Stimulated activated CD4-positive, alpha-beta T cell treated with anti-CD3 and anti-CD28 coated beads, Interleukin-1b, Interleukin-23, amount 100 ng/mL, for 1 hour (primary cell): ENCODE measurements at places on chromosomes 12 and 14.

- no peak for DNase-seq
Measured at GRCh38 chr12:5691943-5692342, 253.1 kb downstream of the ANO2 start.

DNA sequence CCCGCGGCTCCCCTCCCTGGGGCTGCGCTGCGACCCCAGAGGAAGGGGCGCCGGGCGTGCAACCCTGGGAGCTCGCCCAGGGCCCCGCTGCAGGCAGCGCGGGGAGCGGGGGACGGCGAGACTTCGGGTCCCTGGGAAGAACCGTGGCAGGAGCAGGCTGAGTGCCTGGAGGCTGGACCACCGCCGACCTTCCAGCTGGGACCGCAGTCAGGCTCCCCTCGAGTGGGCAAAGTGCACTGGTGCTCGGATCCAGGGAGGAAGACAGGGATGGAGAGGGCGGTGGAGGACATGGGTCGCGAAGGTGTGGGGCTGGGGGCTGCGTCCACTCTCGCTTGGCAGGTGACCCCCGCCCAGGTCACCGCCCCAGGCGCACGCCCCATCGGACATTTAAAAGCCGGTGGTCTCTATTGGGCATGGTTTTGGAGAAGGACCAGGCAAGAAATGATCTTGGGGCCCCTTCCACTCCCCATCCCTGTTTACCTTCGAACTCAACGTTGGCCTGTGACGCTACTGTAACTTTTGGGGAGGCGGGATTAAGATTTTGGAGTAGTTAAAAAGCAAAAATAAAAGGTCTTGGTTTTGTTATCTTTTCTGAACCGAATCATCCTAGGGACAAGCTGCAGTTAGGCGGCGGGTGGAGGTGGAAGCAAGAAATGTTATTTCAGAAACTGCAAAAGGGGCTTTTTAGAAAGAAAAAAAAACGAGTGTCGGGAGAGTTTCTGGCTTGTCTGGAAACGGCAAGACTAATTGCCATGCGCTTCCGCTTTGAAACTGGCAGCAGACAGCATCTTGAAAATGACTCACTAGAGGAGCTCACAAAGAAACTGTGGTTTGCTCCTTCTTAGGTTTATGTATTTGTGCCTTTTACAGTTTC is 1.0 kb downstream of the ELK3 start:
- DNase-seq: peak; percentile 39

GRCh38 chr14:100404419-100404818 is 81.3 kb downstream of the SLC25A47 start:
- DNase-seq: no peak

GRCh38 chr12:123713823-123714585 is 1.9 kb downstream of the ATP6V0A2 start:
- no peak for DNase-seq

DNA sequence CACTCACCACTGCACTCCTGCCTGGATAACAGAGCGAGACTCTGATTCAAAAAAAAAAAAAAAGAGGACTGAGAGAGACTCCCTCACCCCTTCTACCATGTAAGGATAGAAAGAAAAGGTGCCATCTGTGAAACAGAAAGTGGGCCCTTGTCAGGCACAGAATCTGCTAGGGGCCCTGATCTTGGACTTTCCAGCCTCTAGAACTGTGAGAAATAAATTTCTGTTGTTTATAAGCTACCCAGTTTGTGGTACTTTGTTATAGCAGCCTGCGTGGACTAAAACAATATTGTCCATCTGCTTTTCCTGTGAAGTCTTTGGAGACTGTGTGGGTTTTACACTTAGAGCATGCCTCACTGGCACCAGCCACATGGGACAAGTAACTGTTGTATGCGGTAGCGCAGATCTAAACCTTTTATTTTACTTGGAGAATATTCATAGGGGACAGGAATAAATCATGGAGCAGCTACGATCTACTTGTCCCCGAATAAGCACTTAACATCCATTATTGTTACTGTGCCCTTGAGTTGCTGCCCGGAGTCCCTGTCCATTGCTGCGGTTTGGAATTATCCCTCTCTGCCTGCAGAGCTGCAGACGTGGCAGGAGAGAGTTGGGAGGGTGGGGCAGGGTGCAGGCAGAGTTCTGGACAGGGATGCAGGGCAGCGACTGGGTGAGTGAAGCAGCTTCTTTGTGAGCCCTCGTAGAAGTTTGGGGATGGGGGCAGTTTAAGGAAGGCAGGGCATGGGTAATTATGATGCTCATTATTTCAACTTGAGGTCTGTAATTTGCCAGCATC is 52.4 kb upstream of the STON2 start:
- no peak for DNase-seq

GRCh38 chr12:109679501-109680263 is 33.9 kb upstream of the FAM222A start:
- no peak for DNase-seq

DNA sequence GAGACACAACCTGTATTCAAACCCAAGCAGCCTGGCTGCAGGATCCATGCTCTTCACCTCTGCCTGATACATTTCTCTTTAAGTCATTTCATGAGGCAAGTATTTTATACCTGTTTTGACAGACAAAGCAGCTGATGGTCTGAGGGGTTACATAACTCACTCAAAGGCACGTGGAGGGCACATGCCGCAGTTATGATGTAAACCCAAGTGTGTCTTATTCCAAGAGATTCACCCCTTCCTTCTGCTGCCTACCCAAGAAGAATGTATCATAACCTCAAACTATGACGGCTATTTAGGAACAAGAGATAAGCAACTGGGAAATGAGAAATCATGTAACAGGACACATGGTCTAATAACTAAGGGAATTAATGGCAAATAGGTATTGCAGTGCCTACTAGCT is 329.8 kb upstream of the TMPO start:
- DNase-seq: no peak

DNA sequence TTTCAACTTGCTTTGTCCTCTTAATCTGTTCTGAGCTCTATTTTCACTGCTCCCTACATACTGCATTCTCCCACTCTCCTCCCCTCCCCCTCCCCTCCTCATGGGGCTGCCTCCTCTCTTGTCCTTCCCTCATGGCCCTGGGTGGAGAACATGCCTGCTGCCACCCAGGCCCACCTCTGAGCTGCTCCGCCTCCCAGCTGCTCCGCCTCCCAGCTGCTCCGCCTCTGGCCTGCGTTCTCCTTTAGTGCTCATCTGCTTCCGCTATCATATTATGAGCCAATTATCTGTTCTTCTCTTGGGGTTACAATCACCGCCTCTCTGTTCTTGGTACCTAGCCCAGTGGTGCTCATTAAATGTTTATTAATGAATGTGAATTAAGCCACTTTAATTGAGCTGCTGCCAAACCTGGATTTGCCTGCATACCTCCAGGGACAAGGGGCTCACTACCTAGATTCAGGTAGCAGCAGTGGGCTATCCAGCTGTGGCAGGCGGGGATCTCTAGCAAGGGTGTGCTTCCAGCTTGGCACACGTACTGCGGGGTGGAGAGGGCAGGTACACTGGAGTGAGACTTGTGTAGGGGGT is 32.0 kb upstream of the FAM181A start:
- DNase-seq: no peak
